NCI-H1105 treated with DMSO at 0.1 percent for 48 hours (cell line): ENCODE measurements at places on chromosomes 5 and 9.

- no peak for DNase-seq
Measured at GRCh38 chr9:134744385-134745295, 103.0 kb downstream of the COL5A1 start.

- no peak for DNase-seq
Measured at GRCh38 chr5:82218374-82219156, 59.6 kb downstream of the RPS23 start.

DNA sequence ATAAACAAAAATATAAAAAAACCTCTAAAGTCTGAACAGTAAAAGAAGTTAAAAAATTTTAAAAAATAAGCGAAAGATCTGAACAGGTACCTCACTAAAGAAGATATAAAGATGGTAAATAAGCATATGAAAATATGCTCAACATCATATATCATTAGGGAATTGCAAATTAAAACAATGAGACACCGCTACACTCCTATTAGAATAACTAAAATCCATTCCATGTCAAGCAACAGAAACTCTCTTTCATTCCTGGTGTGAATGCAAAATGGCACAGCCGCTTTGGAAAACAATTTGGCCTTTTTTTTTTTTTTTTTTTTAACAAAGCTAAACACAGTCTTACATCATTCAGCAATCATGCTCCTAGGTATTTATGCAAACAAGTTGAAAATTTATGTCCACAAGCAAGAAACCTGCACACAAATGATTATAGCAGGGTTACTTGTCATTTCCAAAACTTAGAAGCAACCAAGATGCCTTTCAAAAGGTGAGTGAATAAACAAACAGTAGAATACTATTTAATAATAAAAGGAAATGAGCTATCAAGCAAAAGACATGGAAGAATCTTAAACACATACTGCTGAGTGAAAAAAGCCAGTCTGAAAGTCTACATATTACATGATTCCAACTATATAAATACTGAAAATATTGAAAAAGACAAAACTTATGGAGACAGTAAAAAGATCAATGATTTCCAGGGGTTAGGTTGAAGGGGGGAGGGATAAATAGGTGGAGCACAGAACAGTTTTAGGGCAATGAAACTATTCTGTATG lies 22.1 kb downstream of the ANXA1 start:
- DNase-seq: no peak

GRCh38 chr9:130235558-130236435 lies 29.8 kb upstream of the HMCN2 start:
- peak; percentile 48 for DNase-seq

DNA sequence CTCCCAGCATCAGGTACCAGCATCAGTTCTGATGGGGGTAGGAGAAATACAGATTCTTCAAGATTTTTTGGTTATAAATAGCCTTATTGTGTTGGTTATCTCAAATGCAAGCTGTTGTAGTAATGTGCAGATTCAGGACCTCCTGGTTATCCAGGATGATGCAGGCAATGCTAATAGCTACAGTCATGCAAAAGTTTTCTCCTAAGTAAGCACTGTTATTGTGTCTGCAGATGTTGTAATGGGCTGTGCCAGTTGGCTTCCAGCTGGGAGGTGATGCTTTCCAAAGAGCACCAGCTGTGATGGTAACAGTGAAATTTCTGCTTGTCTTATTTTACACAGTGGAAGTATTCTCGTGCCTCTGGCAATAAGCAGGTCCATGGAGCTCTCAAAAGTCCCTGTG lies 719.2 kb upstream of the CTNND2 start:
- no peak for DNase-seq

GRCh38 chr5:79297661-79298060 lies 61.7 kb downstream of the JMY start:
- DNase-seq: no peak

GRCh38 chr5:57338068-57338867 lies 144.3 kb downstream of the ACTBL2 start:
- DNase-seq: no peak

DNA sequence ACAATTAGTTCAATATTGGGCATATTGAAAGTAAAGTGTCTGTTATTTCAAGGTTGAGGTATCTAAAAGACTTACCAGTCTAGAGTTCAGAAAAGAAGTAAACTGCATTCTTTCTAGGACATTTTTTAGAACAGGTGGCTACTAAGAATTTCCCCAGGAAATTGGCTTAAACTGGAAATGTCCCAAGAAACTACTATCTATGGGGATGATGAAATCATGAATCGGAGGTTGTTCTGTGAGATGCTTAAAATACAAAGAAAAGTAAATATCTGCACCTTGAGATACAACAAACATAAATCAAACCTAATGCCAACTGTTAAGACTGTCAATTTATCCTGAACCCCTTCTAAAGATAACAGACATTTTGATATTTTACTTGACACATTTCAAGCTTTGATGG lies 226.5 kb upstream of the NREP start:
- no peak for DNase-seq

GRCh38 chr5:14962604-14963003 lies 91.0 kb upstream of the ANKH start:
- no peak for DNase-seq

GRCh38 chr9:135567311-135567710 lies 5.8 kb downstream of the PAEP start:
- peak; percentile 39 for DNase-seq

DNA sequence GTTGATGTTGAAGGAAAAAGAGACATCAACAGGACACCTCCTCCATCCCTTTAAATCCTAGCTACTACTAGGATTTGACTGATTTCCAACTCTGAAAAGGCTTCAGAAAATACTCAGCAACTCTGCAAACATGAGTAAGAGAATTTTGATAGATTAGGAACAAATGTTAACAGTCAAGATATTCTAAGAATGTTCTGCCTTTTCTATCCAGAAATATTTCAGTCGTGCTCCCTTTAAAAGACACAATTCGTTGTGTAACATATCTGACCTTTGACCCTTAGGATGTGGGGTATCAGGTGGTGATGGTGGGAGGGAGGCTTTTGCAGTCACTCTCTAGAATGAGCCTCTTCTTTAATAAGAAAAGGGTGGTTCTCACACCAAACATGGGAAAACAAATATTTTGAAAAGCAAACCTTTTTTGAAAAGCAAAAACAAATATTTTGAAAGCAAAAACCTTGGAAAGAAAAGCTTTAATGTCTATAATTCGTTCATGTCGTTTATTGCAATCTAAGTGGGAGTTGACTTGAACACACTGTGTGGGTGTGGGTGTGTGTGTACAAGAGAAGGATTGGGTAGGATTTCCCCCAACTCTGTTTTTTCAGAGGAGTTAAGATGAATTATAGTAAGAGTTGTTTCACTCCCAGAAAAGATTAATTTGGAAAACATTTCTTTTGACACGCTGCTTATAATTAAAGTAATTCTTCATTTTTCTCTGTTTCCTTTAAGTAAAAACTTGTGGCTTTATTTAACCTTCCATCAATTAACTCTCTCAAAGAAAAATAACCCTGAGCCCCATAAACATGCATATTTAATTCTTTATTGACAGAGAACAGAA lies 152.8 kb downstream of the TMEM167A start:
- DNase-seq: no peak

DNA sequence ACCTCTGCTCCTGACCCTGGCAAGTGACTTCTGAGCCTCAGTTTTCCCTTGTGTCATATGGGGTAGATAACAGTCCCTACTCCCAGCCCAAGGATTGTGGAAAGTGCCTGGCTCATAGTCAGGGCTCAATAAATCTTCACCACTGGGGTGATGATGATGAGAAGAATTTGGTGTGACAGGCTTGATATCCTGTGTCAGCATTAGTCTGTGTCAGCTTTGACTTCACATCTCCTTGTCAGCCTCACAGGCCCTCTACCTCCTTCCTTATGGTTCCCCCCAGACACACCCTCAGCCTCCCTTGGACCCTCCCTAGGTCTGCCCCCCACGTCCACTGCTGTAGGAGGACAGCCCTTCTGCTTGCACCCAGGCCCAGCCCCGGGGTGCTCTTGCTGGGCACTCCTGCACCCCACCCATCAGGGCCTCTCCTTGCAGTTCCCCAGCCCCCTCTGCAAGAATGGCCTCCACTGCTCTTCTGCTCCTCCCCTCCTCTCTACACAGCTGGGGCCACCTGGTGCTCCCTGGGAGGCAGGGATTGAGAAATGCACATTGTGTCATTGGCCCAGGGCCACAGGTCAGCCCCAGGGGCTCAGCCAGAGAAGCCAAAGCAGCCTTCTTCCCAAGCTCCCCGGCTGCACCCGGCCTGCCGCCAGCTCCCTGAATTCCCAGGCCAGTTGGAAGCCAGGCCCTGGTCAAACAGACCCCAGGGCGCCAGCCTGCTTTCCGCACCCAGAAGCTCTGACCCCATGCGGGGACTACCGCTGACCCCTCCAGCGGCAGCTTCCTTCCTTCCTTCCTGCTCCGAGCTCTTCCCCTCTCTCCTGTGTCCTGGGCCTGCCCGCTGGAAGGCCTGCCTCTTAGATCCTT lies 7.7 kb downstream of the FGFR4 start:
- no peak for DNase-seq
